ENCODE measurements at places on chromosomes 5 and 9. TPM values are rescaled to one million over a fixed set of nuclear protein-coding genes. Genes with fewer than 3 reads are reported as not detected.

GRCh38 chr9:80320480-80320879 is 748.7 kb downstream of the TLE4 start:
- no peak for DNase-seq

DNA sequence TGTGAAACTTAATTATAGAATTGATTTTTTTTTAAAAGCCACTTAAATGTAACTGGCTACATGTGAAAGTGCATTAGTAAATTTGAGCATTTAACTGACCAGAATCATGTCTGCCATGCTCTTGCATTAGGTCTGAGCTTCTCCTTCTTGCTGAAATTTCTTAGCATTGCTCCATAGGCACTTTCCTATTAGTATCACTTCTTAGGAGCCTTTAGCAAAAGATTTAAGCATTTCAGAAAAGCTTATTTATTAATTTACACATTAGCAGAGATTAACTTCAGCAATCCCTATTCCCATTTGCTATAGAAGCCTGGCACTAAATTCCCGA is 211.0 kb downstream of the SNX18 start:
- DNase-seq, result no peak

DNA sequence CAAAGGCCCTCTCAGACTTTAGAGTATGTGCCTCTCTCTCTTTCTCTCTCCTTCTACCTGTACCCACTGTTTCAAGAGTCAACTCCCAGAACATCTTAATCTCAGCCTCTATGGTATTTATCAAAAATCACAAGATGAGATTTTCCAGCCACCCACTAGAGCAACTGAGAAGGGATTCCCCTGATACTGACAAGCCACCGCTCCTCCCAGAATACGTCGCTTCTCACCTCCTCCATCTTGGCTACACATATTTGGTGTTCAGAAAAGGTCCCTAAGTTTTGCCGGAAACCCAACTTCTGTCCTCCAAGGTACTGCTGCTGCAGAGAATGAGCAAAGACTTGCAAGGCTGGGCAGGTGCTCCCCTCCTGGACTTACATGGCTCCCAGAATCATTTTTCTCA is 6.1 kb downstream of the GARIN3 start:
- no peak for DNase-seq

DNA sequence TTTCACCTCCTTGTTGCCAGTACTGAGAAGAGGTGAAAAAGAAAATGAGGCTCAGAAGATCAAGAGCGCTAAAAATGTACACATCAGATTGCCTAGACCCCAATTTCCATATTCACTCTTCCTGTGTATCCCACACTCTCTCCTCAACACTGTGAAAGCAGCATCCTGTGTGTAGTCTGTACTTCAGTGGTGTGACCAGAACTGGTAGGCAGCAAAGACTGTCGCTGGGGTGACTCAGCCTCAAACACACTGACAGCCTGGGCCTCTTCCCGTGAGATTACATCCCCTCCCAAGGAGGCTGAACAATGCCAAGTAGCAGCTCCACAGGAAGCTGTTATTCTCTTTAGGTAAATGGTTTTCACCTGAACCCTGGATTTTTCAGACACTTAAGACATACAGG is 135.5 kb downstream of the CCDC192 start:
- DNase-seq, result no peak

Gene C7
- total RNA-seq, result 58.0 TPM

GRCh38 chr5:132321109-132321721 is 27.0 kb downstream of the SLC22A4 start:
- no peak for DNase-seq

All from spinal cord (tissue), 10 donors.